ENCODE measurements at places on chromosomes 16 and 17.

DNA sequence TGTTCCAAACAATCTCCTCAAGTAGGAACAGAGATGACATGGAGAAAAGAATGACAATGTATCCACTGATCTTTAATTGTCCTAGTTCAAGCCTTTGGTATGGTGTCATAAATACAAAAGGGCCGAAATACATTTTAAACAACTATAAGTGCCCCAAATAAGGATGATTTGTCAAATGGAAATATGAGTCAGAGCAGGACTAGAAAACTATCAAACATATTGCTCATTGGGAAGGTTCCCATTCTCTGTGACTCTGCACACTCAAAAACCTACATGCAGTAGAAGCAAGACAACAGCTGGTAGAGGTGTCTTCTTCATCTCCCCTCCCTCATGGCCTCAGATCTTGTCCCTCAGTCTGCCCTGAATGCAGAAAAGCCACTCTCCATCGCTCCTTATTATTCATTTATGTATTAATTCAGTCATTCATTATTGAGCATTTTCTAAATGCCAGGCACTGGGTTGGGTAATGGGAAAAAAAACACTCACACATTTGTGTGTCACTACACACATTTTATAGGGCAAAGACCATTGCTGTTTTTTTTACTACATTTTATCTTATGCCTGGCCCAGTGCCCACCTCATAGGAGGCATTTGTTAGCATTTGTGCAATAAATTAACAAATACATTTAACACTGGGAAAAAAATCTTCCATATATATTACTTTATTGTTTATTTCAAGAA lies 10.1 kb downstream of the CA10 start:
- DNase-seq = peak; percentile 81

DNA sequence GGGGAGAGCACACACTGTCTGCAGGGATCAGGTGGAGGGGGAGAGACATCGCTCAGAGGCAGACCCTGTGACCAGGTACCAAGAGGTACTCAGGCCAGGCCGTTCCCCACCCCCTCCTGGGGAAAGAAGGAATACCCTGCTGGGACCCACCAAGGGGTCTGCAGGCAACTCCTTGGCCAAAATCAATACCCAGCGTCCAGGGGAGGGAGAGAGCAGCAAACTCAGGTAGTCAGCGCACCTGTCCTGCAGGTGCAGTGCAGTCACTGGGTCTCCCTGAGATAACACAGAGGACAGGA lies 57.5 kb upstream of the DOC2B start:
- no peak for DNase-seq

GRCh38 chr16:85978291-85978775 lies 79.4 kb downstream of the IRF8 start:
- no peak for DNase-seq

DNA sequence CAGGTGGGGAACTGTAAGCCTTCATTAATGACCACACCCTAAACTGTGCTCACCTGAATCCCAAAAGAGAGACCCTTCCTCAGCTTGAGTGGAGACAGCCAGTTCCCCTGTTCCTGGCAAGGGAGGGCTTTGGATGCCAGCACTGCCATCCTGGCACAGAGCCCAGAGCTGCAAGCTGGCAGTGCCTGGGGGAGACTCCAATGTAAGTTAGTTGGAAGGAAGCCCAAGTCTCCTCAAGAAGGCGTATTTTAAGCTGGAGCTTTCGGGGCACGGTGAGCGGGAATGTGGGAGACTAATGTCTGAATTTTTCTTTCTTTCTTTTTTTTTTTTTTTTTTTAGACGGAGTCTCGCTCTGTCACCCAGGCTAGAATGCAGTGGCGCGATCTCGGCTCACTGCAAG lies 4.7 kb downstream of the CDC42EP4 start:
- DNase-seq = no peak

GRCh38 chr16:2008631-2009163 lies 924 bp downstream of the ZNF598 start:
- peak; percentile 45 for DNase-seq

- DNase-seq = no peak
Observed at GRCh38 chr16:65313936-65314626, 192.2 kb upstream of the CDH11 start.

All from ELR (cell line).